SW480 (cell line): ENCODE measurements at places on chromosomes 13 and 19.

DNA sequence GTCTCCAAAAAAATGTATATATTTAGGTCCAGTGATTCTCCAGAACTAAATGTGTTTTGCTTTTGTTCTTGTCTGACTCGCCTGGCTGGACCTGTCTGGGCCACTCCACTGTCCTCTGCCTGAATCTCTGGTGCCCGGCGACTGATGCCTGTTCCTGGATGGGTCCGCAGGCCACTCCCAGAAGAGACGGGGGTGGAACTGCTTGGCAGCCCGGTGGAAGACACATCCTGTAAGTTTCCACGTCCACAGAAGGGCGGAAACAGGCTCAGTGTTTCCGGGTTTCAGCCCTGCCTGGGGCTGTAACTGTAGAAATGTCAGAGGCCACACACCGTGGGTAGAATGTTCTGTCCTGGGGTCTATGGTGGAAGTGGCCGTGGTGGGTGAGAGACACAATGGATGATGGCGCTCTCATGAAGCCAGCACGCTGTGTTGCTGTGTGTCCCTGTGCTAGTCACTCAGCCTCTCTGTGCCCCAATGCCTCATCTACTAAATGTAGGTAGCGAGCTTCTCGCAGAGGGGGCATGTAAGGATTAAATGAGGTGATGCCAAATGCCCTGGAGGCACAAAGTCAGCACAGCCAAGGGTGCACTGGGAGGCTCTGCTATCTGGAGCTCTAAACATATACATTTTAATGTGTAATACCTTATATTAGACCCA is 22.0 kb downstream of the ATCAY start:
- no peak for DNase-seq

DNA sequence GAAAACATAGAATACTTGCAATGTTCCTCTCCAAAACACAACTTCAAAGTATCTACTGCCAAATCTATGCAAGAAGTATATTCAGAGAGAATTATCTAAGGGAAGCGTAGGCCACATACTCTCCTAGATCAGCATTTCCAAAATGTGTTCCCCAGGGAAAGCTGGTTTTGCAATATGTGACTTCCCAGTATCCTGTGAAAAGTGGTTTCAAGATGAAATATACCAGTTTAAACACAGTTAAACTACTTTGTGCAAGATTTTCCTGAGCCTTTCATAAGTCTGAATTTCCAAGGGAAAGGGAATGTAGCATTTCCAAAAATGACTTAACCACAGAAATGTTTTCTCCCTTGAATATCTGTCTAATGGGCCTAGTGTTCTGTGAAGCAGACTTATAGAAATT is 7.6 kb downstream of the STARD13 start:
- no peak for DNase-seq

GRCh38 chr13:45295536-45295935 is 45.4 kb downstream of the TPT1 start:
- DNase-seq: no peak

DNA sequence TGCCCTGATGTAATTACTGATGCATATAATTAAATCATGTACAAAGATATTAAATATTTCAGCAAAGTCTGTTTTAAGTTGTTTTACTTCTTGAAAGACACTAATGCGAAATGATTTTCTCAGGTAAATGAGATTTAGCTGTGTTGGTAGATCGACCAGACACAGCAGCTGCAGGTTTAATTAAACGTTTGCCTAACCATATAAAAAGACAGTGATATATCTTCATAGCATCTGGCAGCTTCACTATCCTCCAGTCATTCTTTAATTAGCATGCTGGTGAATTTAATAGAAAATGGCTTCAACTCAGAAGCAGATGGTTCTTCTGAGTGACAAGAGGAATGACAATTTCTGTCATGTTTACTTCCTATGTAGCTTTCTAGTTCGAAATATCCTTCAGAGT is 69.3 kb downstream of the NHLRC3 start:
- no peak for DNase-seq

GRCh38 chr13:18952225-18953016 is 229.2 kb downstream of the TUBA3C start:
- no peak for DNase-seq

DNA sequence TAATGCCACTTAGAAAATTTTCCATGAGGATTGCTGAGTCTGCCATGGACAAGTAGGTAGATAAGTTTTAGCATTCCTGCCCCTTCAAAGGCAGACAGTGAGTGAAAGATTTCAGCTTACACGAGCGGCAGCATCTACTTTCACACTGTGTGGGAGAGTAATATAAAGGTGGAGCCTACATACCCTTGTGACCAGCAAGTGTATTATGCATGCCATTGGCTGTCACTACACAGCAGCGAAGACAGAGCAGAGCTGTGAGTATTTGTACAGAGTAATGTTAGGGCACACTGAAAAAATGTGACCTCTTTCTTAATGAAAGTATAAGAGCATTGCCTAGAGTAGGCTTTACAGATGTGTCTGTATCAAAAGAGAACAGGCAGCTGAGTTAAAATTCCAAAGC is 14.0 kb downstream of the SLITRK6 start:
- DNase-seq: no peak

- DNase-seq: peak; percentile 50
Measured at GRCh38 chr13:26019881-26020870, 31.6 kb downstream of the SHISA2 start.
